Immature natural killer cell (primary cell): ENCODE measurements at places on chromosomes 2 and 18.

DNA sequence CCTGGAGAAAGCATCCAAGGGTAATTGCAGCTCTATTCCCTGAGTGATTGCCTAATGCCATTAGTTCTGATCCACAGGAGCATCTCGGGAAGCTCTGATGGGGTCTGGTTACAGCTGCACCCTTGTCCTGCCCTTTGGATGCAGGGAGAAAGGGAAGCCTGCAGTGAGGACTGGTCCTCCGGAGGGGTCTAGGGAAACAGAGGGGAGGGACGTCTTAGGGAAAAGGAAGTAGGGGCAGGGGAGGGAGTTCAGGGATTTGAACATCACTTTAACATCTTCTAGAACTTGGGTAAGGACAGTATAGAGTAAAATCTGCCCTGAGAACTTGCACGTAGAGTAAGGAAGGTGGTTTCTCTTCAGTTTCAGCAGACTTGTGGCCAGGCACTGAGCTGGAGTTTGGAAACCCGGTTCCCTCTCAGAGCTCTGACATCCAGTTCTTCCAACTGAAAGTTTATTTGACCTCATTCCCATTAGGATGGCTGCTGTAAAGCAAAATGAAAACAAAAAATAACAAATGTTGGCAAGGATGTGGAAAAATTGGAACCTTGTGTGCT is 20.5 kb downstream of the ONECUT2 start:
- no peak for DNase-seq

DNA sequence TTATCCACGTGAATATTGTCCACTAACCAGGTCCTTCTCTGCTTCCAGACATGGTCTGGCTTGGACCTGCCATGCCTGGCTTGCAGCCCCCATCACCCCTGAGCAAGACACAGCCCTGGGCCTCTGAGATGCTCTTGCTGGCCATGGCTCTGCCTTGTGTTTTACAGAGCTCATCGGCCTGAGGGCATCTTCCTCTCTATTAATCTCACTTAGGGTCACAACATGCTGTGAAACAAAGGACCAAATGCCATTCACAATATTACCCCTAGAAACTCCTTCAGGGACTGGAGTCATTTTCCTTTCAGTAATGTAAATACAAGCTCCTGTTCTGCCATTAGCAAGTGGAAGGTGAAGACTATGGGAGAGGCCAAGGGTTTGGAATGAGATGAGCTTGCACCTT is 6.8 kb upstream of the TPO start:
- DNase-seq: no peak

GRCh38 chr2:216596236-216596979 is 36.8 kb upstream of the IGFBP2 start:
- DNase-seq: no peak

GRCh38 chr2:15471606-15472005 is 89.5 kb downstream of the NBAS start:
- no peak for DNase-seq

- DNase-seq: no peak
Observed at GRCh38 chr2:25125189-25125588, 43.2 kb downstream of the POMC start.

DNA sequence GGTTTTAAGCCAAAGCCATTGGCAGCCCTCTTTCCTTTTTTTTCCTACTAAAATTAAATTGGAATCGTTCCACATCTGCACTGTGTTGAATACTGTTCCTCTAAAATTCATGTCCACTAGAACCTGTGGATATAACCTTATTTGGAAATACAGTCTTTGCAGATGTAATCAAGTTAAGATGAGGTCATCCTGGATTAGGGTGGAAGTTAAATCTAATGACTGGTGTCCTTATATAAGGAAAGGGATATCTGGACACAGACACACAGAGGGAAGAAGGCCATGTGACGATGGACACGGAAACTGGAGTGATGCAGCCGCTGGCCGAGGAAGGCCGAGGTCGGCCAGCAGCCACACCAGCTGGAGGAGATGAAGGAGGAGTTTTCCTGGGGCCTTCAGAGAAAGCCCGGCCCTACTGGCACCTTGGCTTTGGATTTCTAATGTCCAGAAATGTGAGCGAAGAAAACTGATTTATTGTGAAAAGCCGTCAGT is 49.4 kb downstream of the LONRF2 start:
- DNase-seq: no peak
